ENCODE measurements at places on chromosomes 11 and 22.

- no peak for DNase-seq
Observed at GRCh38 chr22:37611207-37611606, 2.6 kb downstream of the GGA1 start.

DNA sequence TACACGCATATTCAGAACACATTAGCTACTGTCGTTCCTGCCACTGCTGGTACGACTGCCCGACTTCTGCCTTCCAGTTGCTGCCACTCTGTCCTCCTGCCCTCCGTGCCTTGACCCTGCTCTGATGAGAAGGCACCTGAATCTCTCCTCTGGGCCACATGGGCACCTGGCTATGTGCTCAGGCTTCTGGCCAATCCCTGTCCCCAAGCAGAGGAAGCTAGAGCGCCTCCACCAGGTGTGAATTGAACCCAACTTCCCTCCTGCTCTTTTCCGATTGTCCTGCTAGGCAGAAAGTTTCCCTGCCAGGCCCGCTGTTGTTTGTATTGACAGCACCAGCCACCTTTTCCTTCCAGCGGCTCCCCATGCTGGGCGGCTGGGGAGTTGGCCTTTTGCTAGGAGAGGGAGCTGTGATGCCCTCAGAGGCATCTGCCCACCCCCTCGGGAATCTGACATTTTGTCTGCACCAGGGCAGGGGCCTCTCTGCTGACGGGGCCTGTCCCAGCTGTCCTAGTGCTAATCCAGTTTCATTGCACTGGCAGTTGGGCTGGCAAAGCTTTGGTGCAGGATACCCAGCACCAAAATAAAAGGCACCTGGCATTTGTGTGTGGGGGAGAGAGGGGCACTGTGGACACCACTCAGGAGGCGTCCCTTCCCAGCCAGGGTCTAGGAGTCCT lies 118.0 kb downstream of the GRIK4 start:
- no peak for DNase-seq

GRCh38 chr11:66887526-66887925 lies 30.7 kb downstream of the LRFN4 start:
- DNase-seq, result no peak

- no peak for DNase-seq
Observed at GRCh38 chr11:109914809-109915653, 178.2 kb upstream of the ZC3H12C start.

GRCh38 chr11:2121227-2122130 lies 17.7 kb downstream of the IGF2 start:
- DNase-seq, result no peak
